ENCODE measurements at places on chromosomes 3 and 15. TPM values are rescaled to one million over a fixed set of nuclear protein-coding genes. Genes with fewer than 3 reads are reported as not detected.

- DNase-seq, result no peak
These were observed 91.7 kb upstream of the LPP start for GRCh38 chr3:188062216-188062615.

GRCh38 chr3:179653096-179653797 lies 407 bp downstream of the USP13 start:
- DNase-seq, result peak; percentile 62

Gene CHRD
- 2.0 TPM for total RNA-seq

GRCh38 chr3:100600181-100601042 lies 9.0 kb upstream of the ADGRG7 start:
- DNase-seq, result no peak

Gene CYP8B1
- total RNA-seq, result not detected

Gene ZBTB20
- total RNA-seq, result 39.9 TPM
